ENCODE measurements at places on chromosomes 7 and 10. TPM values are rescaled to one million over a fixed set of nuclear protein-coding genes. Genes with fewer than 3 reads are reported as not detected.

The IFIT3 gene
- total RNA-seq = 6.7 TPM

The PTF1A gene
- not detected for total RNA-seq

The MLXIPL gene
- 17.4 TPM for total RNA-seq

The ASAH2 gene
- total RNA-seq = 5.5 TPM

The PALD1 gene
- total RNA-seq = 9.9 TPM

The GSTO1 gene
- 123 TPM for total RNA-seq

The SPOCK2 gene
- total RNA-seq = 0.11 TPM

The RBP3 gene
- not detected for total RNA-seq

The TRIM50 gene
- total RNA-seq = not detected

The ASIC3 gene
- 6.7 TPM for total RNA-seq

The CFTR gene
- total RNA-seq = 0.37 TPM

The FXYD4 gene
- total RNA-seq = not detected

GRCh38 chr10:82591421-82591820 is 716.4 kb downstream of the NRG3 start:
- no peak for DNase-seq

DNA sequence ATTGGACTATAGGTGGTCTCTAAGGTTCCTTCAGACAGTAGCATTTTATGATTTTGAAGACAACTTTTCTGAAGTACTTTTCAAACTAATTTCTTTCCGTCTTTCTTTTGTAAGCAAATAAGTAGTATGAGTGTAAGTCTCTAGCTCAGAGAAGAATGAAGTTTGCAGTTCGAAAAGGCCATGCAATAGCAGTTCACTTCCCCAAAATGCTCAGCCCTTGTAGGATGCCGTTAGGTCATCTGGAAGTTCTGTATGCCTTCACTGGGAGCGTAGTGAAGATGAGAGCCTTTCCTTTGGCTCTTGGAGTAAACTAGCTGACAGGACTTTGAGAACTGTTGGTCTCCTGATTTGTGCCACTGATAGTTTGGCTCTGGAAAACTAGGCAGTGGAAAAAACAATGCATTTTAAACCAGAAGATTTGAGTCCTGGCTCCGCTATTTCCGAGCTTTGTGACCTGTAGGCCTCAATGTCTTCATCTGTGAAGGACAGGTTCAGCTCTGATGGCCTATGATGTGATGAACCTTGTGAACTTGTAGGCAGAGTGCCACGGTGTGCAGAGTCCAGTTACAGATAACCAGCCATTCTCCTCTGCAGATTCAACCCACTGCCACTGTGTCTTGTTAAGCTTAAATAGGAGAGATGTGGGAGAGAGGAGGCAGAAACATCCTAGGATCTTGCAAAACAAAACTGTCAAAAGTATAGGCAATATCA is 18.8 kb downstream of the SGPL1 start:
- no peak for DNase-seq

GRCh38 chr10:130719448-130719752 is 583.2 kb downstream of the GLRX3 start:
- DNase-seq = no peak

DNA sequence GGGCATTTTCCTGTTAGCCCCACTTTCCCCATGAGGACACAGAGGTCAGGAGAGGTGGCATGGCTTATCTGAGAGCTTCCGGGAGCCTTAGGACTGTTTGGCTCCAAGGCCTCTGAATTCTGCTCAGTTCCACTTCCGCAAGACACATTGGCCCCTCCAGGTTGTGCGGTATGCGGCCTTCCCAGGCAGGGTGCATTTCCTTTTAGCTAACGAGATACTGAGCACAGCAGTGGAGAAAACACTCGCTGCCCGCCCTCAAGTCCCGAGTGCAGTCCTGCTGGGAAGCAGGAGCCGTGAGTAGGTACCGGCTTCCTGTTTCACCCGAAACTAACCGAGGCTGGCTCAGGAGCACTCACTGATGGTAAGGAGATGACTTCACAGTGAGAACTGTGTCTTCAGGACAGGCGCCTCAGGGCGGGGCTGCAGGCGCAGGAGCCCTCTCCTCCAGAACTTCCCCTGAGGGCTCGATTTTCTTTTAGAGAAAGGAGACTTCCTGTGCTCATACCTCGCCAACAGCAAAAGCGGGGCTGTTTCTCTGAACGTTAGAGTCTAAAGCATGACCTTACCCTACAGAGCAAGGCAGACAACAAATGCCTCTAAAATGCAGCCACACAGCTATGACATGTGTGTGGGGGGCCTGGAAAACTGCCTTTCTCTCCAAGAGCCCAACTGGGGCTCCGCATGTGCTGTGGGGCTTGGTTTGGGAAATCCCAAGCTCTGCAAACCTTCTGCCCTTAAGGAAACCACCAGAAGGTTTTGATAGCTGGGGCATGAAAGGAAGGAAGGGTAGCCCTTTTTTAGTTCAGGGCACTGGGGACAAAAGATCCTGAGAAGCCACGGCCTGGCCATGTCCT is 25.9 kb downstream of the RGS10 start:
- peak; percentile 47 for DNase-seq

DNA sequence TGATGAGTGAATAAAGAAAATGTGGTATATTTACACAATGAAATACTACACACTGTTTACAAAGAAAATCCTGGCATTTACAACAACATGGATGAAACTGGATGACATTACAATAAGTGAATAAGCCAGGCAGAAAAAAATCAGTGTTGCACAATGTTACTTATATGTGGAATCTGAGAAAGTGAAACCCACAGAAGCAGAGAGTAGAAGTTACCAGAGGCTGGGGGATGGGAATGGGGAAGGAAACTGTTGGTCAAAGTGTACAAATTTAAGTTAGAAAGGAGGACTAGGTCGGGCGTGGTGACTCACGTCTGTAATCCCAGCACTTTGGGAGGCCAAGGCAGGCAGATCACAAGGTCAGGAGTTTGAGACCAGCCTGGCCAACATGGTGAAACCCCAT is 538.5 kb upstream of the MKI67 start:
- DNase-seq = no peak

GRCh38 chr7:70674571-70675010 is 457.4 kb upstream of the GALNT17 start:
- no peak for DNase-seq

- DNase-seq = no peak
Observed at GRCh38 chr10:80170026-80170425, 35.3 kb downstream of the ANXA11 start.

GRCh38 chr10:78699971-78700370 is 368.8 kb upstream of the ZMIZ1 start:
- DNase-seq = no peak

- DNase-seq = no peak
Observed at GRCh38 chr10:48633381-48634197, 28.7 kb upstream of the ARHGAP22 start.

DNA sequence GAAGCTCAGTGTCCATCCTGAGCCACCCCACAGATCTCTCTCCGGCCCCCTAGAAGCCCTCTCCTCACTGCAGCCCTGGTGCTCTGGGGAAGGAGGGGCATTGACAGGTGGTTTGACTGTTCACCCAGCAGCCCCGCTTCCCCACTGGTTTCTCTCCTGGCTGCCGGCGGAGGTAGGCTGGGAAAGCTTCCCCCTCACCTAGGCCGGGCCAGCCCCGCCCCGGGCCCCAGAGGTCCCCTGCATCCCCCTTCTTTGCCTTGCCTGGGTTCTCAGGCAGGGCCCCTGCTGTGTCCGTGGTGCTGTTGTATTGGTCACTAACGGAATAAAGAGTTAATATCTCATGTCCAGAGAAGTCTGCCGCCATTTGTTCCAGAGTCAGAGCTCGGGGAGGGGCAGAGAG is 21.2 kb downstream of the CLEC2L start:
- DNase-seq = no peak

- no peak for DNase-seq
Observed at GRCh38 chr7:96328016-96328415, 6.1 kb upstream of the SLC25A13 start.

DNA sequence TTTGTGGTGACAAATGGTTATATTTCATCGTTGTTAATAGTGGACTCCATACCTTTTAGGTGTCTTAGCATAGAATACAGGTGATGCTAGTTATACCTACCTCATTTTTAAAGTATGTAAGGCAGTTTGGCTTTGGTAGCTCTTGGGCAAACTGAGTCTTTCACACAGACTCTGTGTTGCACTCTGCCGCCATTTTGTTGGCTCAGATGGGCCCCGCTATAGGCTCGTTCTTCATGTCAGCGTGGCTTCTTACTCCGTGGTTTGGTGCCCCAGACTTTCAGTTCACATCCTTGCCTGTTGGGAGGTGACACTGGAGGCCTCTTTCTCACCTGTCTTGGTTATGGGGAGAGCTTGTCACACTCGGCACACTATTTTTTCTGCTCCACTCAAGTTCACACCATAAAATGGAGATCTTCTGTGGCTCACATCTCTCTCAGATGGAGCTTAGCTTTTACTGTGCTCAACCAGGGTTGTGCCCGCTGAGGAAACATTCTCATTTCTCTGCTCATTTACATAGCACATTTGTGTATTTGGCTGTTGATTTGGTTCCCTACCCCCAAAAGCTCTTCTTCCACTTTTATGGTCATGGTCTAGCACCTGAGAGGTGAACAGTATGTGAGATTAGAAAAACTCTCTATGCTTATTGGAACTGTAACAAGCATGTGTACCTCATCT is 178.5 kb downstream of the ARID5B start:
- no peak for DNase-seq

DNA sequence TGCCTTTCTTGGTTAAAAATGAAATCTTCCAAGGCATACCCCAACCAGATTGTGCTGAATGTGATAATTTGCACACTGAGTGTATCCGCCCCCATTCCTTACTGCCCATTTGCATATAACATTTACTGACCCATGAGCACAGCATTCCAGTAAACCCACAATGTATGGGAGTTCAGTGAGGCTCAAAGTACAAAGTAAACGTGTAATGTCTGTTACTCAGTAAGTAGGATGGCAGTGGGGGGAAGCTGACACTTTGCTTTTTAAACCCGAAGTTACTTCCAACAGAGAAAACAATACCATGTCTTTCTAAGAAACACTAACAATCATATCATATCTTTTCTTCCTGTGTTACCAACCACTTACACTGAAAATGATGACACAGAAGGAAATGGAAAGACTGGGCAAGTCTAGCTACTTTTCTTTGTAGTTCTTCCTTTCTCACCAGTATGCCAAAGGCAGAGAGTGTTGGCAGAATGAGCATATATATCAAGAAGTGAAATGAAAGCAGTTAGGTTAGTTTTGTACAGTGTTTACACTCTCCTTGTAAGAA is 27.1 kb upstream of the SOSTDC1 start:
- no peak for DNase-seq

GRCh38 chr7:17099083-17099973 is 199.1 kb upstream of the AHR start:
- DNase-seq = no peak

DNA sequence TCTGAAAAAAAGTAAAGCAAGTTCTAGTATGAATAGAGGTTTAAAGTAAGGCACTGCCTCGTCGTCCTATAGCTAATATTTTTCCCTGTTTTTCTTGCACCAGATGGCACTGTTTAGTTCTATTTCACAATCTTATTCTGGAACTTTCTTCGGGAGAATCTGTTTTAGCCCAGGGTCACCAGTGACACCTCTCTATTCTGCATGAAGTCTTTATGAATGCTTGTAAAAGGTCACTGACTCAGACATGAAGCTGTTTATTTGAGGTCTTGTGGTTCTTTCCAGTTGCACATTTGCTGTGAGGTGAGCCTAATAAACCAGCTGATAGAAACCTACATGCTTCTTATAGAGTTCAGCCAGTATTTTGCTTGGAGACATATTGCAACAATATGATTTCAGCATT is 444.3 kb downstream of the AUTS2 start:
- DNase-seq = peak; percentile 62

DNA sequence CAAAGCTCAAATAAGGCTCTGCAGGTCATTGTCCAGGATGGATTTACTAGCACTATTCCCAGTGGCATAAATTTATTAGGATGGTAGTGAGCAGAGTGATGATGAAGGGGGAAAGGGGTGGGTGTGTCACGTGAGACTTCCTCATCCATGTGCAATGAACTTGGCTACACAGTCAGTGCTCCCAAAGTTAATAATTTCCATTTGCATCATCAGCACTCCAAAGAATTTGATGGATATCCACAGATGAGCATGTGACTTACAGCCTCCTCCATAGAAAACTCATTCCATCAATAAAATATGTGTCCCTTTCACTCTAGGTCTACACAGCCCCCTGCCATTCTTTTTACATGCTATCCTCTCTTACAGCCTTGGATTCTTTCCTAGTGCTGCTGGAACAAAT is 142.6 kb upstream of the PLPP4 start:
- DNase-seq = no peak

DNA sequence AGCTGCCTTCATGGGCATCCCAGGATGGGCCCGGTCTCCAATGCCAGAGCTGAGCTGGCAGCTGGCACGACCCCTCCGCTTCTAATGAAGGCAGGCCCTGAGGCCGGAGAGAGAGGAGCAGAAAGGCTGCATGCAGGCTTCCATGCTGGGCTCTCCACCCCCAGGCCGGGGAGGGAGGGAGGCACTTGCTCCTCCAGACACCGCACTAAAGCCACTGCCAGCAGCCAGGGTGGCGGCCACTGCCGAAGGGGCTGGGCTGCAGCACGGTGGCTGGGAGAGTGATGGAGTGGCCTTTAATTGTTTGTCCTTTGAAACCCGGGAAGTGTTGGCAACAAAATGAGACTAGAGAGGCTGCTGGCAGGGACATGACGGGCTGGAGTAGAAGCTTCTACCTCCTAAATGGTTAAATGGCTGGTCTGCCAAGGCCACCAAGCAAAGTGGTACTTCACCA is 236.5 kb downstream of the SKAP2 start:
- DNase-seq = no peak

GRCh38 chr10:14093730-14094484 is 236.8 kb downstream of the FRMD4A start:
- DNase-seq = peak; percentile 25

DNA sequence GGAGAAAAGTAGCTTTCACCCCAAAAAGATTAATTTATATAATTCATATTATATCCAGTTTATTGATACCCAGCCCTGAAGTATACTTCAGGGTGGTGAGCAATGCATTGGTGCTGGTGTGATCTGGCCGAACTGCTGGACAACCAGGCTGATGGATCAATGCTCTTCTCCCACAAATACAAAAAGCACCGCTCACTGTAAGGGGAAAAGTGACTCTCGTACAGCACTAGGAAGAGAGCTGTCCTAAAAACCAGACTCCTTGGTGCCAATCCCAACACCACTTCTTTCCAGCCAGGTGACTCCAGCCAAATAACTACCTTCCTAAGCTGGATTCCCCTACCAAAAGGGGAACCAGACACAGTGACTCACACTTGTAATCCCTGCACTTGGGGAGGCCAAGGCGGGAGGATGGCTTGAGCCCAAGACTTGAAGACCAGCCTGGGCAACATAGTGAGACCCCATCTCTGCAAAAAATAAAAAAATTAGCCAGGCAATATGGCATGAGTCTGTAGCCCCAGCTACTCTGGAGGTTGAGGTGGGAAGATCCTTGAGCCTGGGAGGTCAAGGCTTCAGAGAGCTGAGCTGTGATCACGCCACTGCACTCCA is 13.1 kb upstream of the TNPO3 start:
- no peak for DNase-seq

DNA sequence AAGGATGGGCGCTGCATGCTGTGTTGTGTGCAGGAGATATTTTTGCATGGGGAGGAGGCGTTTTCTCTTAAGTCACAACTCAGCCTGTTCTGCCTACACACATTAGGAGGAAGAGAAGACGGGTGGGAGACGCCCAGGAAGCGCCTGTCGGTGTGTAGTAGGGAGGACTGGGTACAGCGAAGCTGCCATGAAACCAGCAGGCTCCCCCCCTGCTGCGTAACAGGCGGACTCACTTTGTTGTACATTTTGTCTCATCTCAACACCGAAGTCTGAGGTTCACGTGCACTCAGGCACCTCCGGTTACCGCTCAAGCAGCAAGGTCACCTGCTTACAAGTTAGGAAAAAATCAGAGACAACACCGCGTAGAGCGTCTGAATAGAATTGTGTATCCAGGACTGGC is 56.3 kb downstream of the CRTAC1 start:
- peak; percentile 15 for DNase-seq
